ENCODE measurements at places on chromosomes 11 and 22.

GRCh38 chr22:41248758-41249157, 8.0 kb upstream of the CHADL start:
- DNase-seq = no peak

- DNase-seq = no peak
These were observed 11.3 kb upstream of the P2RY2 start for GRCh38 chr11:73206801-73207200.

DNA sequence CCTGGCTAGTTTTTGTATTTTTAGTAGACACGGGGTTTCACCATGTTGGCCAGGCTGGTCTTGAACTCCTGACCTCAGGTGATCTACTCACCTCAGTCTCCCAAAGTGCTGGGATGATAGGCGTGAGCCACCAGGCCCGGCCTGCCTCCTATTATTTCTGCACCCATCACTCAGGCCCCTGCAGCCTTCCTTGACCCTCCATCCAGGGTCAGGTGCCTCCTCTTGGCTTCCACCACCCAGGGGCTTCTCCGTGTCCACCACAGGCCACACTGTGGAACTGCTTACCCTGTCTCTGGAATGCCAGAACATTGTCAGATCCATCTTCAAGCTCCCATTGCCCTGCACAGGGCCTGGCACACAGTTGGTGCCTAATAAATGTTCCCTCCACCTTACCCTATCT, 75.4 kb upstream of the RTL6 start:
- DNase-seq = no peak

GRCh38 chr11:88359541-88359940, 22.0 kb upstream of the CTSC start:
- no peak for DNase-seq

DNA sequence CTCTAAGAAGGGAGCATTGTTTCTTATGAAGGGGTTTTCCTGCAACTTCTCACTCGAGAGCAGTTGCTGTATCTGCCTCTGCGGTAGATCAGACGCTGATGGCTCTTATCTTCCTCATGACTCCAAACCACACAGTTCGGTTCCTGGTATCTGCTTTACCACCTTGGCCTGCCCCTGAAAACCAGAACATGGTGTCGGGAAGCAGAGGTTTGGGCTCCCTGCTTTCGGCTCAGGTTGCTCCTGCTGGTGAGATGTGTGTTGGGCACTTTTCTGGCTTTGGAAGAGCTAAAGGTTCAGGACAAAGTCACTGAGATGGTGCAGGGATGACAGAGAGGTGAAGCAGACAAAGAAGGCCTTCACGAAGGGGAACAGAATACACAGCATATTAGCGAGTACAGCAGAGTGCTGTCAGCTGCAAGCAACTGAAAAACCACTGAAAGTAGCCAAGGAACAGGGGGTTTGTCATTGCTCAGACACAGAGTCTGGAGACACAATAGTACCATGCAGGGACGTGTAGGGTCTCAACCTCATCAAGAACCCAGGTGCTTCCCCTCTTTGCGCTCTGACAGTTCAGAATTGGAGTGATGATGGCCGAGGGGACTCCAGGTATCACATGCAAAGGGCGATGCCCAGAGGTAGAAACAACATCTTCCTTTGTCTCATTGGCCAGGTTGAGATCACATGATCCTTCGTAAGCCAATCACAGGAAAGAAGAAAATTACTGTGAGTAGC, 11.9 kb upstream of the CSF2RB start:
- DNase-seq = no peak

GRCh38 chr11:26142891-26143290, 189.0 kb upstream of the ANO3 start:
- DNase-seq = no peak

DNA sequence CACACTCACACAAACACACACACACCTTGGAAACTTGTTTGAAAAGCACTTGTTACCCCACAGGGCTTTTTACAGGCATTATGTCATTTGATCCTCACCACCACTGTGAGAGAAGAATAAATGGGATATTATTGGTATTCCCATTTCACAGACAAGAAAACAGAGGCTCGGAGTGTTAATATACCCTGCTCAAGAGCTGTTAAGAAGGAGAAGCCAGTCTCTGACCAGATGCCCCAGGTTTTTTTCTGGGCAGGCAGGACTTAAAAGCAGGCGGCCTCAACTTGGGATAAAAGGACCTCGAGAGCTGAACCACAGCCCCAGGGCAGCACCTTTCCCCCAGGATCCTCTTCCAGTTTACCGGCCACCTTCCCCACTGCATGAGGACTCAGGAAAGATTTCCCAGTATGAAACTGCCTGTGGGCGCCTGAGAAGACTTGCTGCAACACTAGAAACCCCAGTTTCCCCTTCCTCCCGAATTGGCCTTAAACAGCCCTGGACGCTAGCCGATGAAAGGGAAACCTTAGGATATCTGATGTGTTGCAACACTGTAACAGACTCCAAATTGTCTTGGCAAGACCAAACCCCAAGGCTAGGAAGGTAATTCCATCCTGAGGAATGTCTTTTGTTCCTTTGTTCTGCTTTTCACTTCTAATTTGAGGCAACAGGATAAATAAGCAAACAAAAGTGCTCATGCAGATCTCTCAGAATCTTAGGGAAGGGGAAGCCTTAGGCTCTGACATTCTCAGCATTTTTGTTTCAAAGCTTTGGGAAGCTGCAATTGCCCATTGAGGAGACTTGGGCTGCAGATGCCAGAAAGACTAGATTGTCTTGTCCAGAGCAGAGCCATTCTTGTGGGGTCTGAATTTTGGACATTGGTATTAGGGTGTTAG, 173.5 kb downstream of the TRIM29 start:
- no peak for DNase-seq

- no peak for DNase-seq
These were observed 14.5 kb upstream of the ARHGAP42 start for GRCh38 chr11:100672498-100673033.

DNA sequence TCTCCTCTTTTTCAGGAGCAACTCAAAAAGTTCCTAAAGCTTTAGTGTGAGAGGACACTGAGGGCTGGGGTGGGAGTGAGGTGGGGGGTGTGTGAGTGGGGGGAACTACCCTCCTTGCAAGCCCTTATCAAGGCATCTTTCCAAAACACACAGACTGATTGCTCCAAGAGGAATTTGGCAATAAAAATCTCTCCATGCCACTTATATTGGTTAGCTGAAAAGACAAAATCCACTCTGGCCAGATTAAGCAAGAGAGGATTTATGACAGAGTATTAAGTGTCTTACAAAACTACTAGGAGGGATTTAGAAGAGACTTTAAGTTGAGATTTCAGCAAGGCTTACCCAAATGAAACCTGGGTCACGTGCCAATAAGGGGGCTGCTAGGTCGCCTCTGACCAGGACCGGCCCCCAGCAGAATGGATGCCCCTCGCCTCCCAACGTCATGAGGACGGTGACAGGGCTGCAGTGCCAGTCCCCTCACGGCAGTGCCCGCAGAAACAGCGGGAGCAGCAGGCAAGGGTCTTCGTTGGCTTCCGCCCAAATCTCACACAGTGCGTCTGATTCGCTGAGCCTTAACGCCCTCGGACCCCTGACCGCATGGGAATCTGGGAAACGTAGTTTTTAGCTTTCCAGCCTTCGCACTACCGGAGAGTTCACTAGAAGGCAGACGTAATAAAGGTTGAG, 22.1 kb upstream of the CTR9 start:
- no peak for DNase-seq

DNA sequence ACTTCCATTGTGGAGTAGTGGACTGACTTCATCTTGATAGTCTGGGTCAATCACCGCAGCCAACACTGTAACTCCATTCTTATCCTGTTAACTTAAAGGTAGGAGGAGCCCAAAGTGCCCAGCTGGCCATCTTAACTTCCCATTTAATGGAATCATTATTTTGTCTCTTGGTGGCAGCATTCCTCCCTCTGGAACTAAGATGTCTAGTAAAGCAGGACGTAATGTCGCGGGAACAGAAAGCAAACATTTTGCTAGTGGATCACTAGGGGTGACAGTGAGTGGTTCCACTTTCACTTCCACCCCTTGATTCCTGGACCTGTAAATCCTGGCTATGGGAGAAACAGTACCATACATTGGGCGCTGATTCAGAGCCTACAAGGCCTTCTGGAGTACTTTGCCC, 71.4 kb downstream of the GAB4 start:
- no peak for DNase-seq

GRCh38 chr11:42462558-42463310, 849.1 kb upstream of the API5 start:
- no peak for DNase-seq

- no peak for DNase-seq
These were observed 72.5 kb downstream of the SWAP70 start for GRCh38 chr11:9736365-9736764.

GRCh38 chr11:3147626-3148025, 17.5 kb downstream of the OSBPL5 start:
- DNase-seq = no peak

GRCh38 chr22:27514601-27515523, 286.7 kb downstream of the MN1 start:
- no peak for DNase-seq

- DNase-seq = peak; percentile 83
These were observed 11.7 kb downstream of the RASD2 start for GRCh38 chr22:35552196-35552842.

- no peak for DNase-seq
These were observed 177.7 kb upstream of the RAG2 start for GRCh38 chr11:36775756-36776155.

GRCh38 chr11:114259551-114259983, 36.6 kb upstream of the NNMT start:
- DNase-seq = no peak

Measured in activated naive CD8-positive, alpha-beta T cell treated with anti-CD3 and anti-CD28 coated beads for 36 hours (primary cell).